ENCODE measurements at places on chromosomes 4 and X.

GRCh38 chr4:141643557-141643956 lies 7.2 kb downstream of the IL15 start:
- DNase-seq = peak; percentile 63

DNA sequence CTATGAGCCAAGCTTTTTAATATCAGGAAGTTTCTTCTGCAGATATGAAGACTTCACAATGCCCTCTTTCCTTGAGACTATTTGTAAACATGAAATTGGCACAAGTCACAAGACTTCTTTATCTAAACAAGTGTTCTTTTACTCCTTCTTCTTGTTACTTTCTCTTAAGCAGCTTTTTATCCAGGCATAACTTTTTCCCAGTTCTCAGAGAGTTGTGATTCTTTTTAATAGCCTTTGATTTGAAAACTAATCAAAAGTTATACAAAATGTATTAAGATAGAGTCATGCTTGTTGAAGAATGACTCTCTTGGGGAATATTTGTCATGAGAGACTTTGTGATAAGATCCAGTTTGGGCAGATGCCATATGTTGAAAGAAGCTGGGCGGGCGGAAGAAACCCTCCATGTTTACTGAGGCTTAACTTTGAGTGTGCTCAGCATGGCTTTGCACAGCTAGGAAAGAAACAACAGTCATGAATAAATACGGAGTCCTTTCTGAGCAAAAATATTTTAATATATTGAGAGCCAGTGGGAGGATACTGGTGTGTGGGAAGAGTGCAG lies 39.3 kb downstream of the SYTL5 start:
- no peak for DNase-seq

- peak; percentile 84 for DNase-seq
Measured at GRCh38 chr4:118352843-118353533, at the start of gene PRSS12. PRSS12 (minus strand) TSS chr4:118353003; CDS start chr4:118352720, 283 bp downstream.

DNA sequence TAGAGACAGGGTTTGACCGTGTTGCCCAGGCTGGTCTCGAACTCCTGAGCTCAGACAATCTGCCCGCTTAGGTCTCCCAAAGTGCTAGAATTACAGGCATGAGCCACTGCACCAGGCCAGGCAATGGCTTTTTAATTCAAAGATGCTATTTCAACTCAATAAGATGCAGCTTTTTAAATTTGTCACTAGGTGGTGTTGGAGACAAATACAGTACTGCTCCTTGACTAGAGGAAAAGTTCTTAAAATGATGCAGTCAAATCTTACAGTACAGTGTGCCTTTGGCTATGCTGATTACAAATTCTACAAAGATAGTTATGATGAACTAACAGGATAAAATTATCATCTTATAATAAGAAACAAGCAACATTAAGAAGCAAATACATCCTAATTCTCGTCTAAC lies 441.1 kb downstream of the KCNIP4 start:
- no peak for DNase-seq

- DNase-seq = no peak
Measured at GRCh38 chrX:97538745-97539144, 655.0 kb downstream of the RPA4 start.

DNA sequence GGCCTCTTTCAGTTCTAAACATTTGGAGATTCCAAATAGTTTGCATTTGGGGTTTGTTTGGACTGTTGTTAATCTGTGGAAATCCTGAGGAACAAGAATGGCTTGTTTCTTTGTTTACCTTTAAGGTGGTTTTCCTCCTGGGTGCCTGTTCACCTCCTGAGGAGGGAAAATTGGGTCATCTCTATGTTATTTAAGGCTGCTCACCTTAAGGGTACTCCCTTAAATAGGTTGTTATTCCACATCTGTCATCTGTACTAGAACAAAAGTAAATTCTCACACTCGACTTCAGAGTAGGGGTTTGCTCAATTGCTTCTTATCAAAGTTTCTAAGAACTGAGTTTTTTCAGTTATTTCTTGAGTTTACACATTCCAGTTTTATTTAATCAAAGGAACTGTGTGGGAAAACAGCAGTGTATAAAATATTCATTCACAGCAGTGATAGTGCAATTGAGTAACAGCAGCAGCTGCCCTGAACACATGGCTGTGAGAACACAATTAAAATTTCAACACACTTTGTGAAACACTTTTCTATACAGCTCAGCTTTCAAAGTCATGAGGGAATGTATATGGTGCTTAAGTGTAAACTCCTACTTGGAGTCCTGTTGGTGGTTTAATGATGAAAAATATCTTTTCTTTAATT lies 238.5 kb upstream of the PGRMC2 start:
- no peak for DNase-seq

GRCh38 chrX:23742174-23742696 lies 841 bp downstream of the ACOT9 start:
- peak; percentile 61 for DNase-seq

- no peak for DNase-seq
Measured at GRCh38 chrX:100407784-100408712, 2.0 kb downstream of the PCDH19 start.
